ENCODE measurements at places on chromosomes 13 and 19. TPM values are rescaled to one million over a fixed set of nuclear protein-coding genes. Genes with fewer than 3 reads are reported as not detected.

The SPINT2 gene
- 358 TPM for total RNA-seq

The ZSCAN5A gene
- 10.4 TPM for total RNA-seq

DNA sequence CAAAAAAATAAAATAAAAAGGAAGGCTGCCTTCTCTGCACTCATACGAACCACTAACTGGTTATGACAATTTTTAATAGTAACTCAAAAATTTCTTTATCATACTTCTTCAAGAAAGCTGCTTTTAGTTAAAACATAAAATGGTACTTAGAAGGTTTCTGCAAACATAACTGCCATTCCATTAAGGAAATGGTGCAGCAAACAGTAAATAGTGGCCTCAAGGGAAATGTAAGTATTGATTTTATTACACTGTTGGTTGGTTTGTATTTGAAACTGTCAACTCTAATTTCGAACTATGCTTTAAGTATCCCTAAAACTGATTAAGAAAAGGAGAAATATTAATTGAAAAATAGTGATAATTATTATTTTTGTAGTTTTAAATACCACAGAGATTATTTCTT, 278.0 kb downstream of the DACH1 start:
- H3K27ac ChIP-seq = no peak overlapping the region
- H3K4me3 ChIP-seq = no peak overlapping the region
- H3K27me3 ChIP-seq = no peaks in the 10 kb centered on the region
- no peaks in the 10 kb centered on the region for H3K4me1 ChIP-seq

- peaks cover 20% of the 10 kb centered on the region for H3K4me1 ChIP-seq
- H3K4me3 ChIP-seq = peak overlapping the region; percentile 96
- peak overlapping the region; percentile 98 for H3K27ac ChIP-seq
Measured at GRCh38 chr19:3184847-3185460, 776 bp upstream of the NCLN start.

- no peak overlapping the region for H3K27ac ChIP-seq
- DNase-seq = no peak
- no peaks in the 10 kb centered on the region for H3K27me3 ChIP-seq
- H3K36me3 ChIP-seq = peaks cover 6% of the 10 kb centered on the region
- H3K4me3 ChIP-seq = no peak overlapping the region
Measured at GRCh38 chr13:98796798-98797197, 44.3 kb upstream of the SLC15A1 start.

DNA sequence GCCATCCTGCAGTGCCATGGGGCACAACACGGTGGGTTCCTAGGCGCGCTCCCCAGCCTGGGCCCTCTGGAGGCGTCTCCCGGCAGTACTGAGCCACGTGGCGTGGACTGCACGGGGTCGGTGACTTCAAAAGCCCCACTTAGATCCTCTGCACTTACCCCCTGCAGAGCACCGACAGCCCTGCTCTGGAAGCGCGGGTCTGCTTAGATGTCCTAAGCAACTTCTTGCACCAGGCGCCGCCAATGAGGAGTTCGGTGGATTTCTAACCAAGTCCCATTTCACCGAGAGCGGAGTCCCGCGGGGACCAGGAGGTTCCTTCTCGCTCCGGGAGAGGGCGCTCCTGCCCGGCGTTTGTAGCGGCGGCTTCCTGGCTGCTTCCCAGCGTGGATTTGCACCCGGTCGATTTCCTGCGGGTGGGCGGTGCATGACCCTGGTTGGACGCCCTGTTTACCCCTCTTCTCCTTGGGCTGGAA, 25.2 kb upstream of the ZNF845 start:
- DNase-seq = peak; percentile 87
- H3K36me3 ChIP-seq = no peaks in the 10 kb centered on the region
- peaks cover 11% of the 10 kb centered on the region for H3K4me1 ChIP-seq
- peaks cover 39% of the 10 kb centered on the region for H3K27me3 ChIP-seq
- H3K4me3 ChIP-seq = peak overlapping the region; percentile 60

GRCh38 chr19:6101991-6102390, 8.3 kb downstream of the RFX2 start:
- no peak overlapping the region for H3K27ac ChIP-seq
- no peaks in the 10 kb centered on the region for H3K36me3 ChIP-seq
- no peak overlapping the region for H3K4me3 ChIP-seq

DNA sequence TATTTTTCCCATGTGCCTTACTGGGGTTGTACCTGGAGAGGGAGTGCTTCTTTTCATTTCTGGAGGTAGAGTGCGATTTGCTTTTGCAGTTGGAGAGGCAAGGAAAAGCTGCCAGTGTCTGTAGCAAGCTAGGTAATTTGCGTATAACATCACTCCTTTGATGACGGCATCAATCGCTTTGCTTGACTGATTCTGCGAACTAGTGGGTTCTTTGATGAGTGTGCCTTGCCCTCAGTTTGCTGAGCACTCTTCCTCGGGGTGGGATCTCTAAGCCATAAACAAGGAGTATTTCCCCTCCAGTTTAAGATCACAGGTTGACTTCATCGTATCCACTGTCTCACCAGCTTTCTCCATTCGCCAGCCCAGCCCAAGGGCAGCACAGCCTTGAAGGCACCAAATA, 344.5 kb downstream of the KCNRG start:
- H3K4me1 ChIP-seq = peaks cover 6% of the 10 kb centered on the region
- no peaks in the 10 kb centered on the region for H3K36me3 ChIP-seq
- no peak for DNase-seq
- no peak overlapping the region for H3K27ac ChIP-seq

DNA sequence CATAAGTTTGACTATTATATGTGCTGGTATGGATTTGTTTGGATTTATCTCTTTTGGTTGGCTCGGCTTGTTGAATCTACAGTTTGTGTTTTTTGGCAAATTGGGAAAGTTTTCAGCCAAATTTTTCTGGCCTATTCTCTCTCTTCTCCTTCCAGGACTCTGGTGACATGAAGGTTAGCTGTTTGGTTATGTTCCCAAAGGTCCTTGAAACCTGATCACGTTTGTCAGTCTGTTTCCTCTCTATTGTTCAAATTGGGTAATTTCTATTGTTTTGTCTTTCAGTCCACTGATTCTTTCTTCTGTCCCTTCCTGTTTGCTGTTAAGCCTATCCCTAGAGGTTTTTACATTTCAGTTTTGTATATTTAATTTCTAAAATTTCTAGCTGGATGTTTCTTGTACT, 81.5 kb upstream of the SHISA2 start:
- H3K36me3 ChIP-seq = no peaks in the 10 kb centered on the region
- peak overlapping the region; percentile 16 for H3K4me3 ChIP-seq
- no peaks in the 10 kb centered on the region for H3K27me3 ChIP-seq
- DNase-seq = no peak
- peak overlapping the region; percentile 12 for H3K27ac ChIP-seq
- peaks cover 26% of the 10 kb centered on the region for H3K4me1 ChIP-seq

DNA sequence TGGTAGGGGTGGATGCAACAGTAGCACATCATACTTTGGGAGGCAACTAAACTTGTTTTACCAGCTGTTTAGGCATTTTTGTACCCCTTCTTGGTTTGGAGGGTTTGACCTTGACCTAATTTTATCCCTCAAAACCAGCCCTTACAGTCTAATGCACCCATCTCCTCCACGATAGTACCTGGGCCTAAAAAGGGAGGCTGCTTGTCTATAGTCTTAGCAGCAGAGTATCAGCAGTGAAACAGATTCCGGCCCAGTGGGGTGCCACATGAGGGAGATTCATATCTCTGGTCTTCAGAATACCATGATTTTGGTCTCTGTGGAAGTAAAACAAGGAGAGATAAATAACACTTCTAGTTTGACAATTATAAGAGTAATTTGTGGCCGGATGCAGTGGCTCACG, 39.5 kb upstream of the ATP12A start:
- no peak for DNase-seq
- no peaks in the 10 kb centered on the region for H3K27me3 ChIP-seq
- H3K27ac ChIP-seq = no peak overlapping the region
- H3K4me3 ChIP-seq = no peak overlapping the region
- no peaks in the 10 kb centered on the region for H3K36me3 ChIP-seq

GRCh38 chr19:43759515-43759914, 4.8 kb upstream of the SMG9 start:
- no peak for DNase-seq
- H3K27me3 ChIP-seq = no peaks in the 10 kb centered on the region
- no peak overlapping the region for H3K4me3 ChIP-seq
- peaks cover 6% of the 10 kb centered on the region for H3K36me3 ChIP-seq

DNA sequence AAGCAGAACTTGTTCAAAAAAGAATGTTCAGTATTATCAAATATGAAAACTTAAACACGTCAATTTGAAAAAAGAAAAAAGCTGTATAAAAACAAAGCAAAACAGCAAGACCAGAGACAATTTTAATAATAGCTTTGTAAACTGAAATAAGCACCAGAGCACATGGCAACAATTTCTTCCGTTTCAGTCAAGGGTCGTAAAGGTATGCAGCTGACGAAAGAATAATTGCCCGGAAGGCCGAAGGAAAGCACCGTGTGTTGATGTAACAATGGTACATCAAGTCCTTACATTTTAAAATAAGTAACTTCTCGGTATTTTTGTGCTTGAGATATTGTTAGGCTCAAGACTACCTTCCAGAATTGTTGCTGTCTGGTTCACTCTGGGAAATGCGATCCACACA, 1.7 kb downstream of the PROSER1 start:
- H3K27me3 ChIP-seq = no peaks in the 10 kb centered on the region
- peak overlapping the region; percentile 92 for H3K4me3 ChIP-seq
- H3K36me3 ChIP-seq = peaks cover 5% of the 10 kb centered on the region

The IGFL2 gene
- total RNA-seq = not detected

DNA sequence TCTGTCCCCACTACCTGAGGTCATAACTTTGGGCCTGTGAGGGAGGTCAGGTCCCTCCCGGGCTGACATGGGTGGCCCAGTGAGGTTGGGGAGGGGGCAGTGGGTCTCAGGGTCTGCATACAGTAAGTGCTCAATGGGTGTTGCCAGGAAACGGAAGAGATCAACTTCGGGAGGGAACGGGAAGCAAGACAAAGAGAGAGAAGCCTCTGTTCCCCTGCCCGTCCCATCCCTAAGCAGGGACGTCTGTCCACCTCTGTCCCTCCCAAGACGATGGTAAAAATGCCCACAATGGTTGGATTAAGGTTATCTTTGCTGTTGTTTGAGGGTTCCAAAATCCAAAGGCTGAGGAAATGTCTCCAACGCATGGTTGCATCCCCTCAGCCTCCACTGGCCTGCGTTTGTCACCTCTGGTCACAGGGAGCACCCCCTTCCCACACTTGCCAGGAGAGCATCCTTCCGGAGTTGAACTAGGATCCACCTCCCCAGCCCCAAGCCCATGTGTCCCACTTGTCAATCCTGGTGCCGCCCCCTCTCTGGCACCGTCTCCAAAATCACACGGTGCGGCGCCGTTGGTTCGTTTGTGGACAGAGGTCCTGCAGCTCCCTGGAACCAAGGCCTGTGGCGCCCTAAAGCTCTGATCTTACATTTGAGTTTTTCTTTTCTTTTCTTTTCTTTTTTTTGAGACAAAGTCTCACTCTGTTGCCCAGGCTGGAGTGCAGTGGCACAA, 774 bp upstream of the HOMER3 start:
- H3K4me1 ChIP-seq = peaks cover 24% of the 10 kb centered on the region
- DNase-seq = peak; percentile 44
- peaks cover 34% of the 10 kb centered on the region for H3K27me3 ChIP-seq

The ZNF507 gene
- total RNA-seq = 26.4 TPM

The ATP4A gene
- total RNA-seq = 0.59 TPM

DNA sequence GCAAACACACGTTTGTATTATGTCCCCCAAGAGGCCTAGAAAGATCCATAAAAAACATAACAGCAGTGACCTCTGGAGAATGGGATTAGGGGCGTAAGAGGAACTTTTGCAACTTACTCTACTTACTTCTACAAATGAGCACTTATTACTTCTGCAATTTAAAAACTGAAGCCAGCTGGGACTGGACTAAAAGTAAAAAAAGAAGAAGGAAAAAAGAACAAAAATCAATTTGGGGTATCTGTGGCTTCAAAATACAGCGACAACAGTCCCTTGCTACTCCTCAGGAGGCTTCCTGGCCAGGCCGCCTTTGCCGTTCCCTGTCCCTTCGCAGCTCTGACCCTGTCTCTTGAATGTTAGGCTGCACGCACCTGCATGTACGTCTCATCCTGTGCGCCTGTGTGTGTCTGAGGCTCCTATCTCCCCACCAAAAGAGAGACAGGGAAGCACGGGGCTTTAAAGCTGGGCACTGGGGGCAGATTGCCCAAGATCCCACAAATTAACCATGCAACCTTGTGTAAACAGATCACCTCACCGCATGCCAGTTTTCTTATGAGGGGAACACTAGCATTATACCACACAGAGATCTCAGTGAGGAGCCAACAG, 12.1 kb upstream of the FKRP start:
- no peaks in the 10 kb centered on the region for H3K27me3 ChIP-seq
- DNase-seq = no peak
- peaks cover 3% of the 10 kb centered on the region for H3K4me1 ChIP-seq
- H3K4me3 ChIP-seq = no peak overlapping the region
- peaks cover 64% of the 10 kb centered on the region for H3K36me3 ChIP-seq
- peak overlapping the region; percentile 65 for H3K27ac ChIP-seq

DNA sequence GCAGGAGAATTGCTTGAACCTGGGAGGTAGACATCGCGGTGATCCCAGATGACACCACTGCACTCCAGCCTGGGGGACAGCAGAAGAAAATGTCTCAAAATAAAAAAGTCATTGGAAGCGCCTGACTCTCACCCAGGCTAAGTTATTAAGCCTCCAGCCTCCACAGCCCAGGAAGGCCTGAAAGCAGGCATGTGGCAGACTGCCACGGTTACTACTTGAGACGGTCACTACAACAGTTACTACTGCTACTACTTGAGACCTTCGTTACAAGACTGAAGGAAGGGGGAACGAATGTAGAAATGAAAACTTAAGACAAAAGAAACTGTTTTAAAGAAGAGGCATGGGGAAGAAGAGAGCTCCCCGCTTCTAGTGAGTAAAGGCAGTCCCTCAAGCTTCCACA, 9.6 kb downstream of the PRR22 start:
- DNase-seq = no peak
- no peak overlapping the region for H3K4me3 ChIP-seq
- H3K27ac ChIP-seq = no peak overlapping the region
- no peaks in the 10 kb centered on the region for H3K36me3 ChIP-seq

GRCh38 chr13:109494925-109495369, 291.4 kb downstream of the IRS2 start:
- no peak overlapping the region for H3K4me3 ChIP-seq
- H3K27me3 ChIP-seq = no peaks in the 10 kb centered on the region
- H3K4me1 ChIP-seq = no peaks in the 10 kb centered on the region
- H3K36me3 ChIP-seq = peaks cover 6% of the 10 kb centered on the region
- H3K27ac ChIP-seq = no peak overlapping the region

DNA sequence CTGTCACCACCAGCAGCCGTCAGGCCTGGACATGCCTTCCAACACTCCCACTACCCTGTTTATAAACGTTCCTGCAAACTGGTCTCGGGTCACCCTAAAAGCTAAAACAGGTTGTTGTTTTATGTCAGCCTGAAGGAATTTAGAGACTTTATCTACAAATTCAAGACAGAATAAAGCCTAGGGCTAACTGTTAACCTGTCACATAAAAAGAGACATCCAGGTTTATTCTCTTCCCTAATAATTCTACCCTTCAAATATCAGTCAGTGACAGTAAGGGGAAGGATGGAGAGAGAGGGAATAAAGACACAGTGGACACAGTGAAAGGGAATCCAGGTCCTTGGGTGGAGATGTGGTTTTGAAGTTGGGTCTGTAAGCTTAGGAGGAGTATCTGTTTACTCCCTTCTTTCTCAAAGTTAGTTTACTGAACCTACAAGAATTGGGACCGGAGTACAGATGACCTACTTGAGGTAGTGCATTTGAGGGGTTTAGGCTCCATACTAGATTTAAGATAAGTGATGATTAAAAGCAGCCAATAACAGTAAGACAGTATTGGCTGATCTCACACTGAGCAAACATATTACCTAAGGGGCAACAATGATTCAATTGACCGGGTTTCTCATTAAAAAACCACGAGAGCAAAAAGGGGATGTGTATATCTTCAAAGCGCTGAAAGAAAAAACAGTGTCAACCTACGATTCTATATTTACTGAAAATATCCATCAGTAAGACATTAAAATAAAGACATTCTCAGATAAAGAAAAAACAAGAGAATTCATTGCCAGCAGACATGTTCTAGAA, 142.7 kb downstream of the USP12 start:
- peaks cover 8% of the 10 kb centered on the region for H3K4me1 ChIP-seq
- H3K27me3 ChIP-seq = no peaks in the 10 kb centered on the region
- no peak for DNase-seq
- H3K27ac ChIP-seq = no peak overlapping the region
- H3K4me3 ChIP-seq = no peak overlapping the region
